ENCODE measurements at places on chromosomes 5 and 9.

- DNase-seq, result no peak
Observed at GRCh38 chr5:124234770-124235562, 511.5 kb downstream of the ZNF608 start.

GRCh38 chr9:123640792-123641222, 284.8 kb downstream of the CRB2 start:
- no peak for DNase-seq

DNA sequence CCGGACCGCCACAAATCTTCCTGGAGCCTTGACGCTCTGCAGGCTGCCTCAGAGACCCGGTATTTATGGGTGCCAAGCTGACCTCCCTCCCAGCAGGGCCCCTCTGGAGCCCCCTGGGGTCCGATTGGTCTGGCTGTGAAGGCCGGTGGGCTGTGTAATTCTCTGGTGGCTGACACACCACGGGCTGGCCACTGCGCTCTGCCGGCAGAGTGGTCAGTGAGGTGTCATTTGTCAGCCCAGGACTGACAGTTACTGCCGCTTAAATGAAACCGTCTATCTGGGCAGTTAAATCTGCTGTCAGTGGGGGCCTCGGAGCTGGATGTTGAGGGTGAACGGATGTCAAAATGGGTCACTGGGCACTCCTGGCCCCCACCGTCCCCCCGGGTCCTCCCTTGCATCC, 10.7 kb downstream of the NR5A1 start:
- no peak for DNase-seq

DNA sequence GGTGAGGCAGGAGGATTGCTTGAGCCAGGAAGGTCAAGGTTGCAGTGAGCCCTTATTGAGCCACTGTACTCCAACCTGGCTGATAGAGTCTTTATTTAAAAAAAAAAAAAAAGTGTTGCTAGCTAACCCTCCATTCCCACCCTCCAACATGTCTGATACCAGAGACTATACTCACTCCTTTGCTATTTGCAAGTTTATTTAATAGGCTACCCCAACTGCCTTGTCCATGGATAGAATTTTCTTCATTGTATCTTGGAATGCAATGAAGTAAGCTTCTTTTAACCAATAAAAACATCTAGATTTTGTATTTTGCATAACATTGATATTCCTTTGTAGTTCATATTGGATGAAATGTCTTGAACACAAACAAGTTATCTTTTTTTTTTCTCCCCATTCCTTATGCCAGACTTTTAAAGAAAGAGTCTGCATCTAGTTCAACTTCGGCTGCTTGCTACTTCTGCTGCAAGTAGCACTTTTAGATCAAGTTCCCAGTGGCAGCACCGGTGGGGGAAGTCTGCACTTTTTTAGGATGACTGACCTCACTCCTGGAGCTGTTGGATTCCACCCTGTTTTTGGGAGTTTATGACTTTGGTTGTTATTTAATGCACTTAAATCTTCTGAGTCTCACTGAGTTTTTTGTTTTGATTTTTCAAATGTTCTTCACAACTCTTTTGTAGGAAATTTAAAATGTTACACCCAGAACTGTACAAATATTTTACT, 112.5 kb downstream of the UHRF2 start:
- no peak for DNase-seq

DNA sequence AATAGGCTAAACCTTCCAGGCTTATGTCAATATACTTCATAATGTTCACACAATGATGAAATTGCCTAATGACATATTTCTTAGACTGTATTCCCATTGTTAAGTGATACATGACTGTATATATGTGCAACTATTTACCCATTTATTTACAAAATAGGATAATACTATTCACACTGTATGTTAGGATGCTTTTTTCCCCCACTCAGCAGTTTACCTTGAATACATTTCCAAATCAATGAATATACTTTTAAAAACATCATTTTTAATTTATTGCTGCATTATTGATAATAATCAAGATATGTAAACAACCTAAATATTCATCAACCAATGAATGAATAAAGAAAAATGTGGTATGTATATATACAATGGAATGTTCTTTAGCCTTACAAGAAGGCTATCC, 55.5 kb downstream of the PCSK1 start:
- no peak for DNase-seq

DNA sequence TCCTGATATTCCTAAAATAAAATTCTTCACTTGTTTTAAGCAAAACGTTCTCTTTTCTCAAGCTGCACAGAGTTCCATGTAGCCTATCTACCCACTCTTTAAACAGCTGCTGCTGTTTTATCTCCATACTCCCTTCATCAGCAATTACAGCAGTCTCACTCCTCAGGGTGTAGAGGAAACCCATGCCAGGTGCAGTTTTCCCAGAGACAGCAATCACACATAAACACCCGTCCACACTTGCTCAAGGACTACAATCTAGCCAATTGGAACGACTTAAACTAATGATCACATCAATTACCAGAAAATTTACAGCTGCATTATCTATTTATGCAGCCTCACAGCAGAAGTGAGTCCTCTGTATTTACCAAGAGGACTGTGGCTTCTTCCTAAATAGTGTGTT, 141.7 kb downstream of the HTR1A start:
- DNase-seq, result no peak

Measured in stimulated activated CD8-positive, alpha-beta memory T cell treated with anti-CD3 and anti-CD28 coated beads, Interleukin-15, amount 100 ng/mL, for 24 hours (primary cell).